ENCODE measurements at places on chromosomes 6 and 20.
A peak's percentile ranks its signal among the peaks of the same experiment; 100 is the strongest.

DNA sequence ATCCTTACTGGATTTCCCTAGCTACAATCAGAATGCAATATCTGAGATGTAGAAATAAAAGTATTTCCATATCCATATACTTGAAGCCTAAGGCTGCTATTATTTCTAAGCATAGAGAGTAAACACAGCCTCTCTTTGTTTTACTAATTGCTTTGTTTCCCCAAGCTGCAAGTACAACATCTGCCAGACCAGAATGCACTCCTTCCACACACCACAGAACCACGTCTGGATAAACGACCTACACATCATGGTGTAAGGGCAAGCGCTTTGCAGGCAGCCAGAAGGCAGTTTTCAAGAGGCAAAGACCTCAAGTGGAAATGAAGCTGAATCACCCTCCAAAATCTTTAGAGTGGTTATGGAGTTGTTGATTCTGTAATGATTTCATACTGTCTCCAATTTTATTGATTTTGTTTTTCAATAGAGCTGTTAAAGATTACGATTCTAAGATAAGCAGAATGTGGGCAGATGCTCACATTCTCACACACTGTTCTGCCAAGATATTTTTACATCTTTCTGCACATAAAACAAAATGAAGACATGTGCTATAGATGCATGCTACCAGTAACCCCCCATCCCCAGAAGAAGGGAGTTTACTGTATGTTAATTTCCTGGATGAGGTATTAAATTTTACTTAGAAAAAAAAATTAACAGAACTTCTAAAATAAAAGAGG lies 88.8 kb downstream of the THEMIS start:
- no peak for DNase-seq

- DNase-seq: no peak
Observed at GRCh38 chr20:63529861-63530787, 7.1 kb downstream of the PTK6 start.

DNA sequence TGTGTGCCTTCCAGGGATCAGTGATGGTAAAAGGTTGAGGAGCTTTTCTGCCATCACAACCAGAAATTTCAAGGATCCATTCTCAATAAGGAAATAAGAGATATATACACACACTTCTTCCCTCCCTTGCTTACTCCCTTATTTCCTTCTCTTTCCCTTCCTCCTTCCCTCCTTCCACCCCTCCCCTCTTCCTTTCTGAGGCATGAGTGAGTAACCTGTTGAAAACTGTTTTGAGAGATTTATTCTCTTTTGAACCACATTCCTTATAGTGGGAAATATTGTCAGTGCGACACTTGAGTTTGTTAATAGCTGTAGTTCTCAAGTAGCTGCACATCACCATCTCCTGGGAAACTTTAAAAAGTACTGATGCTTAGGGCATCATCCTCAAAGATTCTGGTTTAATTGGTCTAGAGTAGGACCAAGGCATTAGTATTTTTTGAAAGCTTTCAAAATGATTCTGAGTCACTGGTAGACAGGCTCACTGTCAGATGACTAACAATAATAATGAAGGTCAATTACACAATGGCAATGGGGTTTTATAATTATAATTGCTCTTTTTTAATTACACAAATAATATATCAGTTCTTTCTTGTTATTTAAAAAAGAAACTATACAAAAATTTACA lies 109.9 kb downstream of the POPDC3 start:
- no peak for DNase-seq

GRCh38 chr6:114878091-114878490 lies 535.3 kb upstream of the HS3ST5 start:
- DNase-seq: no peak

GRCh38 chr6:125611573-125612344 lies 137.7 kb upstream of the HEY2 start:
- peak; percentile 17 for DNase-seq

GRCh38 chr20:34794006-34794585 lies 31.4 kb downstream of the NCOA6 start:
- no peak for DNase-seq

DNA sequence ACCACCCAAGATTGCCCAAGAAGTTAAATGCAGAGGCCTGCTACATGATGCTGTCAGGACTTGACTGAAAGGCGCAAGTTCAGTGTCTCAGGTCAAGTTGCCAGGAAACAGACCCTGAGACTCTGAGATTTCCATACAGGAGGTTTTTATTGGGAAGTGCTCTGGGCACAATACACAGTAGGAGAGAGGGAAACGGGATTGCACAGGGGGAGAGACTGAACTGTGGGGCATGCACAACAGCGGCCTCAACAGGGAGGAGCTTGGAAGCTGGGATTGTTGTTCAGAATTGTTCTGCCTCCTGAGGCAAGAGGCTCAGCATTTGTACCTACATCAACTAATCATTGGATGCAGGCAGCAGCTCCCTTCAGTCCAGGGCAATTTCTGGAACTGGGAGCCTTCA lies 6.7 kb downstream of the STX11 start:
- no peak for DNase-seq

GRCh38 chr6:163828038-163828795 lies 413.7 kb downstream of the QKI start:
- DNase-seq: peak; percentile 42

DNA sequence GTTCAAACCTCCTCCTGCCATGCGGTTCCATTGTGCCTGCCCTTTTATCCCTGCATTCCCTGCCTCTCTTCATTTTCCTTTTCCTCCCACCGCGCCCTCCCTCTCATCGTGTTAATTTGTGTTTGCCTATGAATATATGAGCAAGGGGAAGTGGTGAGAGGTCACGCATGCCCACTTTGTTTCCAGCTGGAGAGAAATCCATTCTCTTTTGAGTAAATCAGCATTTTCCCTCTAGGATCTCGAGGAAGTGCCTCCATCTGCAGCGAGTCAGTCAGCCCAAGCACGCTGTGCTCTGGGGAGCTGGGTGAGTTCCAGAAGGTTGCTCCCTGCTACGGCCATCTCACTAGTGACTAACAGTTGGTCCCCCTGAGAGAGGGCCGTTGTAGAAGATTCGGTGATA lies 42.9 kb downstream of the CDH26 start:
- no peak for DNase-seq

- no peak for DNase-seq
Observed at GRCh38 chr6:10465629-10466499, 51.0 kb upstream of the TFAP2A start.

- DNase-seq: no peak
Observed at GRCh38 chr6:7787137-7787608, 61.3 kb downstream of the BMP6 start.

DNA sequence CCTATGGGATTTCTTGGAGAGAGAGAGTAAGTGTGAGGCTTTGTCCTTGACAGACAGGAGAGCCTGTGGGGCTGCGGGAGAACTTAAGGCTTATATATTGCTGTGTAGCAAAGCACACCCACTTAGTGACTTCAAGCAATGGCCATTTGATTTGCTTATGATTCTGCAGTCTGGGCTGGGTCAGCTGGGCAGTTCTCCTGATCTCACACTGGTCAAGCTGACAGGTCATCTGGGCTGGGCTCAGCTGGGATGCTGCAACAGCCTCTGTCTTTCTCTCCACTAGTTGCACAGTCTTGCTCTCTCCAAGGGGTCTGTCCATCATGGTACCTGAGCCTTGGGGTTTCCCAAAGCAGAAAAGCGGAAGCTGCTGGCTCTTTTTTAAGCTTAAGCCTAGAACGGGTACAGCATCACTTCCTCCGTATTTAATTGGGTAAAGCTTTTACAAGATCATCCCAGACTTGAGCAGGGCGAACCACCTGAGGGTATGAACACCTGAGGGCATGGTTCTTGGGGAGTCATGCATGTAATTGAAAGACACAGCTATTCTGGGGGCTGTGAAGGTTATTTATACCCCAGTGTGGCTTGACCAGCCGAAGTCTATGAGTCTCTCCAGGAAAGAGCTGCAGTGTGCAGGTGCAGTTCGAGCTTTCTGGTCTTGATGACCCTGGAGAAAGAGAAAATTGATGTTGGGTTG lies 13.3 kb upstream of the GGTLC1 start:
- DNase-seq: no peak

DNA sequence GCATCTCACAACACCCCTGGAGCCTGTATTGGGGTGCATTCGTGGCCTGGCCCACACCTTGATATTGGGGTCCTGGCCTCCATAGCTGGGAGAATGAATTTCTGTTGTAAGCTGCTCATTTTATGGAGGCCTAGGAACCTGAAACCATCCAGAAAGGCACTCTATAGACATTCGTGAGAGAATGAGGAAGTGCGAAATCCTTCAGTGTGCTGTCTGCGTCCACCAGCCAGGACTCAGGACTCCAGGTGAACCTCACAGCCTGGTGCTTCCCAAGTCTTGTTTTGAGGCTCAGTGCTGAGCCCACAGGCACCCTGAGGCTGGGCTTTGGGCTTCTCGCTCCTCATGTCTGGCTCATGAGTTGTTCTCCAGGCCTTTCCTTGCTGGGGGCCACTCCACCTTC lies 11.9 kb upstream of the RBBP8NL start:
- DNase-seq: no peak

- no peak for DNase-seq
Observed at GRCh38 chr6:19268718-19269117, 568.5 kb upstream of the ID4 start.

GRCh38 chr6:38480036-38480435 lies 159.7 kb downstream of the BTBD9 start:
- DNase-seq: no peak

- DNase-seq: no peak
Observed at GRCh38 chr6:121236984-121237383, 97.3 kb downstream of the TBC1D32 start.

- DNase-seq: no peak
Observed at GRCh38 chr6:23775127-23775526, 350.9 kb upstream of the NRSN1 start.

- no peak for DNase-seq
Observed at GRCh38 chr6:151905854-151906253, 98.4 kb downstream of the ESR1 start.

- no peak for DNase-seq
Observed at GRCh38 chr6:157615420-157615769, 207.7 kb upstream of the SNX9 start.

GRCh38 chr6:145022199-145022796 lies 713.0 kb downstream of the EPM2A start:
- no peak for DNase-seq
